Esophagus mucosa (tissue), 1 donor: ENCODE measurements at places on chromosomes 12 and 14. TPM values are rescaled to one million over a fixed set of nuclear protein-coding genes. Genes with fewer than 3 reads are reported as not detected.

The RPL10L gene
- not detected for total RNA-seq

The TCL1A gene
- total RNA-seq: 0.40 TPM

The RNASE2 gene
- total RNA-seq: not detected

The MSI1 gene
- 0.28 TPM for total RNA-seq

The NOVA1 gene
- 0.72 TPM for total RNA-seq

The CD63 gene
- total RNA-seq: 253 TPM

The SERPINA9 gene
- total RNA-seq: 0.12 TPM

The KLRC3 gene
- not detected for total RNA-seq

The STON2 gene
- total RNA-seq: 54.0 TPM
